ENCODE measurements at places on chromosomes 2 and 18.

DNA sequence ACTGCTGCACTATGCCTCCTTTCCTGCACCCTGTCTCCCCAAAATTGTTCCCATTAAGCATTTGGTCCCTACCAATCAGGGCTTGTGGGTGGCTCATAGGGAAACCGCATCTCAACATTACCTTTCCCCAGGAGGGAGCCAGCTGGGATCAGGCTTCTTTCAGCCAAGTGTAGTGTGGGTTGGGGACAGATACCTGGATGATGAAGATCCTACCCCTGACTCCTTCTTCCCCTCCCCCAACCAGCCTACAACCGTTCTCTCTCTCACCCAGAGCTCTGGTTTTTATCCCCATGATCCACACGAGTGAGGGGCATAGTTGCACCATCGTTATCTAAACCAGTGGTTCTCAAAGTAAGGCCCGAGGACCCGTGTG lies 40.0 kb downstream of the ACOXL start:
- DNase-seq, result no peak

- DNase-seq, result no peak
Measured at GRCh38 chr2:71907503-71907902, 240.2 kb downstream of the CYP26B1 start.

DNA sequence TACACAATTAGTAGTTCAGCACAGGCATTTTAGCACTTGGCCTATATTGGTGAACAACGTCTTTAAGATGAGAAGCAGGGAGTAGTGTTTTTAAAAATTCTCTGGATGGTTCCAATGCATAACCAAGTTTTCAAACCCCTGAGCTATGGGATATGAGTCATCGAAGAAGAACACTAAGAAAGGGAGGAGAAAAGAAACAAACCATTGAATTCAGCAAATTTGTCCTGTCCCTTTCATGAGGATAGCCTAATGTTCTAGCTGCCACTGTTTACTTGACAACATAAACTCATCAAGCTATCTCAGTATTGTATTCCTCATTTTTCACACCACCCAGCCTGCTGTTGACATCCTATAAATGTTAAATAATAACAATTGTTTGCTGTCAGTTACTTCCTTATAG lies 158.0 kb downstream of the BARD1 start:
- DNase-seq, result no peak

- DNase-seq, result no peak
Measured at GRCh38 chr18:51029378-51029693, 677 bp upstream of the SMAD4 start.

DNA sequence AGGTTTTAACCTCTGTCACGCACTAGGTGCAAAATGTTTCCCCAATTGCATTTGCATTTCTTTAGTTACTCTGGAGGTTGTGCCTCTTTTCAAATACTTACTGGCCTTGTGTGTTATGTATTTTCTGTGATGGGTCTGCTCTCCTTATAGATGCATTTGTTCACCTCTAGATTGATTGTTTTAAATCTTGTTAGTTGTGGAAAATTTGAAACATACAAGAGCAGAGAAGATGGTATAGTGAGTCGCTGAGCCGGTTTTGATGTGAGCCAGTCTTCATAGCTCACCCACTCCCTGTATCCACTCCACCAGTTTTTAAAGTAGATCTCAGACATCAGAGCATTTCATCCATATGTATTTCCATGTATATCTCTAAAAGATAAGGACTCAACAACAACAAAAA lies 6.5 kb downstream of the IMP4 start:
- no peak for DNase-seq

GRCh38 chr18:50231621-50232020 lies 34.7 kb downstream of the CFAP53 start:
- no peak for DNase-seq

- no peak for DNase-seq
Measured at GRCh38 chr2:240145461-240145860, 5.0 kb upstream of the OTOS start.

DNA sequence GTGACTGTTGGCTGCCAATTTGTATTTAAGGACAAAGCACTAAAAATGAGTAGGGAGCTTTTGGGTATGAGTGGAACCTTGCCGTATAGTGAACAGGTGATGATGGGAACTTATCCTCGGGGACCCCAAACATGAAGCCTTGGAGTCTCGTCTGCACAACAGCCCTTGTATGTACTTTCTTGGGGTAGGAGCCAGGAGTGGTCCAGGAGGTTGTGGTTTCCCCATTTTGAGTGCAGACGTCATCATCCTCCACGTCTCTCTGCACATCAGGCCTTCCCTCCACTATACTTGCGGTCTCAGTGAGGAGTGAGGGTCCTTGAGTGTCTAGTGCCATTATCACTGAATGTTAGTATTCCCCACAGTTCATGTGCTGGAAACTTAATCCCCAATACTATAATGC lies 101.5 kb upstream of the HS6ST1 start:
- DNase-seq, result no peak

DNA sequence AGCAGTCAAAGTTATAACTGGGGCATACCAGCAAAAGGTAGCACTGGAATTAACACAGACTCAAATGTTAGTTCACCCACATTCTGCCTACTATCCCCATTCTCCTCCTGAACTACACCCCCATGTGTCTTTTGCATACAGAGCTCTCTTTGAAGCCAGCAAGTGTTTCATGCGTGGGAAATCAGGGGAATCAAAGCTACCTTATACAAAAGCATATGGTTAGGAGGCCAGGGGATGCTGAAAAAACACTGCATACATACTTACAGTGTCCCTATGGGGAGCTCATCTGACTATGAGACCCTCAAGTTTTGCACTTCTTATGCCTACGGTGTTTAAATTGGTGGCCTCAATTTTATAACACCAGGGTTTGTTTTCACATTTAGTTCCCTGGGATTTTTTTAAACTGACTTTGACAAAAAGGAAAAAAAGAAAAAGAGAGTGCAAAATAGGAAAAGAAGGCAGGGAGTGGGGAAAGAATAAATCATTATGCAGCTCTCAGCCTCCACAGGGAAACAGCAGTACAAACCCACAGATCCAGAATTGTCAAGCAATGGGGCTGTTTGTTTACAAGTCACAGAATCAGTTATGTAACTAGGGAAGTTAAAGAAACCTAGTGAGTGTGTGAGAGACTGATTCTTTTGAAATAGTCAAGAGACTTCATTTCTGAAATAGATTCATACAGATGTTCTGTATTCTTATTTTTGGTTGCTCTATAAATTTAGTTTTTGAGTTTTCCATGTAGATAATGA lies 20.1 kb upstream of the PPP3R1 start:
- DNase-seq, result no peak

DNA sequence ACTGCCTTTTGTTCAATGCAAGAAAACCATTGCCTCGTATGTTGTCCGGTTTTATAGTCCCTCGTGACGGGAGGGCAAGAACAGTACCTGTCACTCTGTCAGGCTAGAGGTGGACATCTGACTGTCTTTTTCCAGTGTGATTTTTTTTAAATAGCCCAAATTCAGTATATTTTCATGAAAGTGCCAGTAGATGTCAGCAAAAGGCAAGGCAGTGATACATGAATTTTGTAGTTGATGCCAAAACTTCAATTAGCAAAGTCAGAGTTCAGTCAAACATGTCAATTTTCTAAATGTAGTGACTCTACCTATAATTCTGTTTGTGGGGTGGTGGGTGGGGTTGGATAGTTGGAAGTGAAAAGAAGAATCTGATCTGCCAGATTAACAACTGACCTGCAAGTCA lies 296.0 kb upstream of the MC4R start:
- no peak for DNase-seq

DNA sequence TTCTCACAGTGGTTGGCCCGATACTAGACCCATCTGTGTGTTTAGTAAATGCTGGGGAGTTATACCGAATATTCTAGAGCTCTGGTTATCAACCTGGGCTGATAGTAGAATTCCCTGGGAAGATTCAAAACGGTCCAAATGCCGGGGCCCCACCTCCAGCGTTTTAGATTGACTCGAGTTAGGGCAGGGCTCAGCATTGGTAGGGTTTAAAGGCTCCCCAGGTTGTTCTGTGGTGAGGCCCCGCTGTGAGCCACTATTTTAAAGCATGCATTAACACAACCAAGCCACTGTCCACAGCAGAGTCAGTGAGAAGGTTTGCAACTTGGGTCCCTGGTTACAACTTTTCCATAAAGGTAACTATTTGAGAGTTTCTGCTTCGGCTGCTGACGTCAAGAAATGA lies 73.6 kb downstream of the DYSF start:
- DNase-seq, result no peak

- no peak for DNase-seq
Measured at GRCh38 chr2:184523732-184524131, 74.6 kb upstream of the ZNF804A start.

- no peak for DNase-seq
Measured at GRCh38 chr2:159175182-159175581, 111.3 kb downstream of the WDSUB1 start.

DNA sequence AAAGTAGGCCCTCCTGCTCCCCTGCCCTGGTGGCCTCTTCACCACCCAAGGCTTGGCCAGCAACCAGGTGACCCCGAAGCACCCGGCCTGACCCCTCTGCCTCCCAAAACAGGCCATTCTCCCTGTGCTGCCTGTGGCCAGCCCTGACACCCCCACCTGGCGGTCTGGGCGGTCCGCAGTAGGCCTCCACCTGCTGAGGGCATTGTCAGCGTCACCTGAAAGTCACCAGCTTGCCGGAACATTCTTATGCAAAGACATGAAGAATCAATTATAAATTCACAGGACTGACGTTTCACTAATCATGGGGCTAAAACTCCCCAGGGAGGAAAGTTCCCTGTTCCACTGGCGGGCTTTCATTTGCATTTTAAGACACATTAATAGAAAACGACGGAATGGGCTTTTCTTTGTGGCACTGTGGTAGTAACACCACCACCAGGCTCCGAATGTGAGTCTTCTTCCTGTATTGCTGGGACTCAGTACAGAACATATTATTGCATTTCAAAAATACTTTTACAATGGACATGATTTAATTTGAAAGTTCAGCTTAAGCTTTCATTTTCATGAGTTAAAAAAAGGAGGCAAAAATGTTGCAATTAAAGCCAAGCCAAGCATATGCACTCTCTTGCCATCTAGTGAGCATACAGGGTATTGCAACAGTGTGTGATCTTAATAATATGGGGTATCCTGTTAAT lies 57.4 kb downstream of the ADI1 start:
- no peak for DNase-seq

GRCh38 chr2:216349366-216349765 lies 22.9 kb downstream of the MARCHF4 start:
- DNase-seq, result no peak

DNA sequence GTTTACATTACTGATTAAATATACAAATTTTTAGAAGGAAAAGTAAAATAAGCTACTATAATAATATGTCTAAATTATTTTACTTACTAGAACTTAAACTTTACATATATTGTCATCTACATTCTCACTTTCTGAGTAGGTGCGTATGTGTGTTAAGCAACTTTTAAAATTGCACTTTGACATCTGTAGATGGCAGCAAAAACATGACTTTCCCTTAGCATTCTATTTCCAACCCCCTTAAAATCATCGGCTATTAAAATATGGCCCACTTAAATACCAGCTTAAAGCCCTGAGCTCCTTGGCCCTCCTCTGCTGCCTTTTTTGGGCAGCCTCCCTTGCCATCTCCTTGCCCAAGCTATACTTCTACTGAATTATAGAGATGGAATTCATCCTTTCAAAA lies 78.0 kb downstream of the UPP2 start:
- DNase-seq, result no peak

DNA sequence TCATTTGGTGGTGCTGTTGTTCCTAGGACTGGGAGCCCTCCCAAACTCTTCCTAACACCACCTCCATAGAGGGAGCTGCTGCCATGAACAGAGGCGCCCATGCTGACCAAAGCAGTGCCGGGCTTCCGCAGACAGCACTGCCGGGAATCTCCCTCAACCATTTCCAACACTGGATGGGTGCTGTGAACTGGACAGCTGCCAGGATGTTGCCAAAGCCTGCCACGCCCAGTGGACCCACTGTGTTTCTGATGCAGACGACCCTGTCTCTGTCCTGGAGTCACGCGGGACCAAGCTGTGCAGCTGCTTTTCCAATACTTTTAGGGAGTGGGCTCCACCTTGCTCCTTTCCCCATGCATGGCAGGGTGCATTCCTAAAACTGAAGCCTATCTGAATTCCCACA lies 16.9 kb upstream of the GNAL start:
- DNase-seq, result no peak

- no peak for DNase-seq
Measured at GRCh38 chr2:43161650-43162510, 64.5 kb downstream of the ZFP36L2 start.

DNA sequence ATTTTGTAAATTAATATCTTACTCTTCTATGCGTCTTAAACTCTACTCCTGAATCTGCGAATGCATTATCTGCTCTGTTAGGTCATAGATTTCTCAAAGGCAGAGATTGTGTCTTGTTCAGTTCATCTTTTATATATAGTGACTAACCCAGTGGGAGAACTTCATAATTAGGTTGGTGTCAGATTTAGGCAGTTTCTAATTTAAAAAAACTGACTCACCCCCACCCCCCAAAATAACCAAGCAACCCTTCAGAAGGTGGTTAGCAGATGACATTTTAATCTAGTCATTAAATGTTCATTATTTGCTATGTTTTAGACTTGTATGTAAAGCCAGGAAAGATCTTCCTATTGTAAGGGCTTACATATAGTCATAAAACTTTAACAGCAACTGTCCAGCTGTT lies 10.4 kb downstream of the SERPINB12 start:
- DNase-seq, result no peak

DNA sequence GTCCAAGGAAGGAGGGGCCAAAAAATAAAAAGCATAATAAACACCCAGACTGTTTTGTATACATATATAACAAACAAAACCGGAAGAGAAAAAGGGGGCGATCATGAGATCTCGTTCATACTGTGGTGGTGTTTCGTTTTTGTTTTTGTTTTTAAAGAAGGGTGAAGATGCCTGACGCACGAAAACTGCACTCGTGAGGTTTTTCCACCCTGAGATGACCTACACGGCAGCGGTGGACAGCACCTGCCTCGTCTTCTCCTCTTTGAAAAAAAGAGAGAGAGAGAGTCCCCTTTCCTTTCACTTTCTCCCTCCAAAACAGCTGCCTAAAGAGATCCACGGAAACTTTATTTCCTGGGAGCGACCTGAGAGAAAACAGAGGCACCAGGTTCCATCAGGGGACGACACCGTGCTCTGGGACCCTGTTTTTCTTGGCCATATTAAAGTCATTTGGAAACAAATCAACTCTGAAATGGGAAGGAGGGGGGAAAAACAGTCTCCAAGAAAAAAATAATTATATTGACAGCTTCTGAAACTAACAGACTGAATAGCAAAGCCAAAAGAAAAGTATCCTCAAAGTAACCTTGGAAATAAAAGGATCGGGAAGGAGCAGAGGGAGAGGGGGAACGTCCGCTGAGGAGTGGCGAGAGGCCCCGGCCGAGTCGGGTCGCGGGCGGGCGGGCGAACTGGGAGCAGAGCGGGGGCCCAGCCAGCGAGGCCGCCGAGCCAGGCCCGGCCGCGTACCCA lies 3.5 kb downstream of the POU3F3 start:
- DNase-seq, result no peak

GRCh38 chr2:218822622-218823021 lies 9.0 kb downstream of the PRKAG3 start:
- DNase-seq, result no peak

- no peak for DNase-seq
Measured at GRCh38 chr2:230907361-230908091, 17.5 kb downstream of the GPR55 start.

Data from GM04503 (cell line).